Esophagus squamous epithelium (tissue), 5 donors: ENCODE measurements at places on chromosomes 5 and 9. TPM values are rescaled to one million over a fixed set of nuclear protein-coding genes. Genes with fewer than 3 reads are reported as not detected.

Gene SMIM33
- not detected for total RNA-seq

Gene ADGRV1
- 5.3 TPM for total RNA-seq

Gene SLC38A9
- 29.8 TPM for total RNA-seq

Gene SPATA31C1
- total RNA-seq = not detected

Gene CCDC180
- 4.8 TPM for total RNA-seq

Gene COL5A1
- 4.0 TPM for total RNA-seq

Gene PCSK5
- 8.4 TPM for total RNA-seq

Gene ANXA6
- total RNA-seq = 39.5 TPM

Gene CCDC183
- not detected for total RNA-seq

Gene CDX1
- total RNA-seq = not detected

Gene HAVCR2
- total RNA-seq = 0.45 TPM

Gene TPPP
- 5.8 TPM for total RNA-seq

Gene GMCL2
- total RNA-seq = not detected

Gene RPS14
- total RNA-seq = 2,028 TPM

Gene SH3RF2
- total RNA-seq = 59.5 TPM

Gene AGTPBP1
- total RNA-seq = 3.7 TPM

Gene LIX1
- not detected for total RNA-seq

Gene ZBED3
- total RNA-seq = 4.6 TPM

Gene PRDM9
- total RNA-seq = not detected

Gene PCDHAC2
- not detected for total RNA-seq

Gene TMEM171
- total RNA-seq = 12.0 TPM

Gene LECT2
- total RNA-seq = not detected

Gene TMEM250
- total RNA-seq = 47.3 TPM

Gene SLC34A1
- 0.19 TPM for total RNA-seq

Gene ESM1
- total RNA-seq = 0.95 TPM
